SHP77 (cell line): ENCODE measurements at places on chromosomes 16 and 17.
A peak's percentile ranks its signal among the peaks of the same experiment; 100 is the strongest.

DNA sequence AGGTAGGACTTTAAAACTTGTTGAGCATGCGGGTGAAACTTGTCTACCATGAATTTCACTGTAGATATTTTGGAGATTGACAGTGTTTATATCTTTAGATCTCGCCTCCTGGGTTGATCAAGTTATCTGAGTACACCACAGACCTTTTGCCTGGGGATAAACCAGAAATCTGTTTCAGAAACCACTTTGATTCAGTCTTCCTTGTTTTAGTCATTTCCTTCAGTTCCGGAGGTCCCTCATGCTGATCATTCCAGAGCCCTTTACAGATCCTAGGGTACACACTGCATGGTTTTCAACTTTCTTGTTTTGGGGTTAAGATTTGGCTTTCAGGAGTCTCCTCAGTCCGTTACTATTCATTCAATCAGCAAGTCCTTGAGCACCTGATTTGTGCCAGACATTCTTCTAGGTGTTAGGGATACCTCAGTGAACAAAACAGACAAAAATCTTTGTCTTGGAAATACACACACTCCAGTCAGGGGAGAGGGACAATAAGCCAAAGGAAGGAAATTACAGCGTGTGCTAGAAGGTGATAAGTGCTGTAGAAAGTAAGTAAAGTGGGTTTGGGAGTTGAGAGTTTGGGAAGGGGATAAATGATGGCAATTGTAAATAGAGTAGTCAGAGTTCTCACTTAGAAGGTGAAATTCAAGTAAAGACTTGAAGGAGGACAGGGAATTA is 12.2 kb downstream of the NOD2 start:
- DNase-seq, result no peak

DNA sequence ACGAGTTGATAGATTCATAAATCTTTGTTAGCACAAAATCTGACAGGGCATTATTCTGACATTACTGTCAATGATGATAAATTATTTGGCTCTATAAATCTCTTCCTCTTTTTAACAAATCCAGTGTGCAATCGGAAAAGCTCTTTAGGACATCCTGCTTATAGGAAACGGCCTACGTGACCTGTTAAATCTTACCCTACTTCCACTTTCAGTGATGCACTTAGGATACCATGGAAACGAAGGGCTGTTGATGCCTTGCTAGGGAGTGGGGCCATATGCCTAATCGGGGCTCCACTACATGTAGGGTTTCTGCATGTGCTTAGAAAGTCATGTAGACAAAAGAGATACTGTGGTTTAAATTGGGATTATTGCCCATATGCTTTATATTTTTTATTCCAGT is 27.2 kb downstream of the ZNF594 start:
- DNase-seq, result no peak

DNA sequence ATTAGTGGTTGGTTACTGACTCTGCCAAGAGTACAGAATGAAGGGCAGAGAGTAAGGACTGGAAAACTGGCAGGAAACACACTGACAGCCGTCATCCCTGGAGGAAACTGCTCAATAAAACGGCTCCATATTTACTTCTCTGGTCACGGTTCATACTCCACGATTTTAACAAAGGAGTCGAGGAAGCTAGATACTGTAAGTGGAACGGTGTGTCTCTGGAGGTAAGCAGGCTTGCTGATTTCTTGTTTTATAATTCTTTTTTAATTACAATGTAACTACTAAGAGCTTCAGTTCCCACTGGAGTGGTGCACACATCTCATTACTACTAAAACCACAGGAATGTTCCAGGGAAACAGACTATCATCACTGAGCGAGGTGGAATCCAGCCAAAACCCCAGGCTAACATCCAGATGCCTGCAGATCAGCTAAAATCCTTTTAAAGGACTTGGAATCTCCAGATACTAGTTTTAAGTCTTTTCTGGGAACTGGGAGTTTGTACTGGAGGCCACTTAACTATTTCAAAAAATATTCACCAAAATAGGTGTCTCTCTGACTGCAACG is 17.8 kb downstream of the SERPINF1 start:
- no peak for DNase-seq

DNA sequence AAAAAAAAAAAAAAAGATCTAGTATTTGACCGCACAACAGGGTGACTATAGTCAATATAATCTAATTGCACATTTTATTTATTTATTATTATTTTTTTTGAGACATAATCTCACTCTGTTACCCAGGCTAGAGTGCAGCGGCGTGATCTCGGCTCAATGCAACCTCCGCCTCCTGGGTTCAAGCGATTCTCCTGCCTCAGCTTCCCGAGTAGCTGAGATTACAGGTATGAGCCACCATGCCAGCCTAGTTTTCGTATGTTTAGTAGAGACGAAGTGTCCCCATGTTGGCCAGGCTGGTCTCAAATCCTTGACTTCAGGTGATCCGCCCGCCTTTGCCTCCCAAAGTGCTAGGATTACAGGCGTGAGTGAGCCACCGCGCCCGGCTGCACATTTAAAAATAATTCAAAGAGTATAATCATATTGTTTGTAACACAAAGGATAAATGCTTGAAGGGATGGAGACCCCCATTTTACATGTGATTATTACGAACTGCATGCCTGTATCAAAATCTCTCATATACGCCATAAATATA is 794 bp downstream of the ANKS3 start:
- DNase-seq, result no peak

DNA sequence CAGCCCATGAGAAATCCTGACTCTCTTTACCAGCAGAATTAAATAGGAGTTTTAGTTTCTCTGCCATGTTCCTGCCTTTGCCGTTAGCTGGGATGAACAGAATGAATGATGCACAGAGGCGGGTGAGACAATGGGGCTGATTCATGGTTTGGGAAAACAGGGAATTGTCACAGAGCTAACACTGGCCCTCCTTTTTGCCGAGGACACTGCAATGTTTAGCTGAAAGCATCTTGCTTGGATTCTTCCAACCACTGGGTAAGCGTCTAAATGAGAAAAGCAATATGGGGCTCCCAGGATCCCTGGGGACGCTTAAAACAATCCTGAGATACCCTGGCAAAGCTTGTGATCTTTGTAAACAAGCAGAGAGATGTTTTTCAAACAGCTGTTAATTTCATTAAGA is 12.8 kb upstream of the PAFAH1B1 start:
- DNase-seq, result no peak

DNA sequence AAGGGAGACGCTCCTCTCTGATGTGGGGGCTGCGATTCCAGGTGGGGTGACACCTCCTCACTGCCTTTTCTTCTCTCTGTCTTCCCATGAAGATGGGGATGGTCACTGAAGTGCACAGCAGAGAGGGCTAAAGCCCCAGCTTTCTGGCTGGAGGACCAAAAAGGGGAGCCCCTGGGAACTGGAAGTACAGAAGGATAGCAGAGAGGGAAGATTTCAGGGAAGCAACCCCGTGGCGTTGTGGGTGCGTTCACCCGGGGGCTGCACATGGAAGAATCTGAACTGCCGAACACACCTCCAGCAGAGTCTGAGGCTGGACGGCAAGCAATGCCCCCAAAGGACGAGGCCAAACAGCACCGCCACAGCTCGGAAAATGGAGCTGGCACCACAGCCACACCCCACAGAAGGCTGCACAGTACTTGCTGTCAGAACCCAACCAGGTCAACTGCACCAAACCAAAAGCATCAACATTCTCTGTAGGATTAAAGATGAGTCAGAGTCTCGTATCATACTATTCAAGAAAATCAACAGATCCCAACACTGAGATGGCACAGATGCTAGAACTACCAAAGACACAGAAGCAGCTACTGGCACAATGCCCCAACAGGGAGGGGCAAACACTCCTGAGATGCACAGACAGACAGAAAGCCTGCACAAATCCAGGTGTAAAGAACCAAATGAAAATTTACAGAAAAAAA is 49.9 kb downstream of the MAP1LC3B start:
- DNase-seq, result no peak

DNA sequence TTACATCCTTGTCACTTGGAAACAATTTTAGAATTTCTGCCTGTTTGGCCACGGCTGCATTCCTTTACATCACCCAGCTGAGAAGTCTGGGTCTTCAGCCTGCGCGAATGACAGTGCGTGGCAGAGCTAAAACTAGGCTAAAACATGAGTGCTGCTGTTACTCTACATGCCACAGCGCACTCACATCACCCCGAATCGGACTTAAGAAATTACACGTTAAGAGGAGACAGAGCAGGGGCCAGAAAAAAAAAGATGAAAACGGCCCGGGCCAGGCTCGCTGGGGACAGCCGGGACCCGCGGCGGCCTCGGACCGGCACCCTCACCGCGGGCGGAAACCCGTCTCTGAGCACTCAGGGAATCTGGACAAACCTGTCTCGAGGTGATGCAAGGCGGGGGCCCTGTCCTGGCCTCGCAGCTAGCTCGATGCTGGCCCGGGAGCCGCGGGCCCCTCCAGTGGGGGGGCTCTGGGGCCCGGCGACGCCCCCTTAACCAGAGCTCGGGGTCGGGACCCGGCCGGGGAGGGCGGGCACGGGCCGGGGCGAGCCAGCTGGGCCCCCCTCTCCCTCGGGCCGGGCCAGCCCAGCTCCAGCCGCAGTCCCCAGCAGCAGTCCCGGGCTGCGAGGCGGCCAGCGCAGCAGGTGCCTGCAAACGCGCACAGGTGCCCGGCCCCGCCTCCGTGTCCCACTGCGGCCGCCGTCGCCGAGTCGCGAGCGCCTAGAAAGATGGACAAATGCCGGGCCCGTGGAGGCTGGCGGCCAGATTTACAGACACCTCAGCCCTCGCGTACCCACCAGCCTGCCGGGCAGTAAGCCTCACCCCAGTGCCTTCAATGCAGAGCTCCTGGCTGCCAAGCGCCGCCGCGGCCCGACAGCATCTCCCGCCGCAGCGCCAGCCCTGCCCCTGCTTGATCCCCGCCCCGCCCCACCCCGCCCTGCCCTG is at the start of gene AKTIP:
TSS of gene AKTIP (minus strand) at position 879 of the 939 bp plus-strand sequence. CDS start 2,950 bp downstream, outside the sequence.
- no peak for DNase-seq

DNA sequence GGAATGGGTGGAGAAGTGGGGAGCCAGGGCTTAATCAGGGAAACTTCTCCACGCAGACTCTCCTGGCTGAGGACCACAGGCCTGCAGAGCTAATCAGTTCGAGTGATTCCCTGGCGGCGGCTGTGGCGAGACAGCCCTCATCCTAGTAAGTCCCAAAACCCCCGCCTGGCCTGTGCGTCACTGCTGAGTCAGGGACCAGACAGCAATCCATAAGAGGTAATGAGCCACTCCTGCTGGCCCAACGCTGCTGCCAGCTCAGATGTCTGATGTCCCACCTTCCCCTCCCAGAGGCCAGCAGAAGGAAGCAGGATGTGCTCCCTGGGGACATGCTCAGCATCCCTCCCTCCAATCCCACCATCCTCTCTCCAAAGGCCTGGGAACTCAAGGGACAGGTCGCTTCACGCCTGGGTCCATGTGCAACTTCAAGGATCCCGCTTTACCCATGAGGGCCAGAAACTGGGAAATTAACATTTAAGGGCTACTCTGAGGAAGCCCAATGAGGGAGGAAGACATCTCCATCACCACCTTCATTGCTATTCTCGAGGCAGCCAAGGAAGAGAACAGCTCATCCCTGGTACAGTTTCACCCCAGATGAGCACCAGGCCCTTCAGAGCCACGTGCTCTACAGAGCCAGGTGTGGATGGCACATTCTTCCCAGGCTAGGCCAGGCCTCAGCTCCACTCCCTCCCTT is 7.9 kb downstream of the ACLY start:
- no peak for DNase-seq

- no peak for DNase-seq
Measured at GRCh38 chr17:77698903-77699623, 259.4 kb upstream of the TNRC6C start.

DNA sequence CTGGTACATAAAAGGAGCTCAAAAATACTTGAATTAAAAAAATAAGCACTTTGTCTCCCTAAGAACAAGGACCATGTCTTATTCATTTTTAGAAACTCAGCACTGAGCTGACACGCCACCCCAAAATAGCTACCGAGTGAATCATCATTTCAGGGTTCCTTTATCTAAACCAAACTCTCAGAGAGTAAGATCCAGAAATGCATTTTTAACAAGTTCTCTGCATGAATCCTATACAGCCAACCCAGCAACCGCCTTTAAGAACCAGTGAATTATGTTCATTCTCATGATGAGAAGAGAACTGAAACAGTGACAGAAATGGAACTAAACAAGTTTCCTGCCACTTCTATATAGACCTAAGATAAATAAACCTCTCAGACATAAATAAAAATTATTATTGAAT is 8.7 kb downstream of the C16orf87 start:
- no peak for DNase-seq

DNA sequence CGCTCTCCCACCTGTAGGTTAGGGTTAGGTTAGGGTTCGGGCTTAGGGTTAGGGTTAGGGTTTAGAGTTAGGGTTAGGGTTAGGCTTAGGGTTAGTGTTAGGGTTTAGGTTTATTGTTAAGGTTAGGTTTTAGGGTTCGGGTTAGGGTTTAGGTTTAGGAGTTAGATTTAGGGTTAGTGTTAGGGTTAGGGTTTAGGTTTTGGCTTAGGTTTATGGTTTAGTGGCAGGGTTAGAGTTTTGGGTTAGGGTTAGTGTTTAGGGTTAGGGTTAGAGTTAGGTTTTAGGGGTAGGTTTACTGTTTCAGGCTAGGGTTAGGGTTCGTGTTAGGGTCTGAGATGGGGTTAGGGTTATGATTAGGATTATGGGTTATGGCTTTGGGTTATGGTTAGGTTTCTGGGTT is 31.6 kb upstream of the ZCCHC14 start:
- DNase-seq, result no peak

DNA sequence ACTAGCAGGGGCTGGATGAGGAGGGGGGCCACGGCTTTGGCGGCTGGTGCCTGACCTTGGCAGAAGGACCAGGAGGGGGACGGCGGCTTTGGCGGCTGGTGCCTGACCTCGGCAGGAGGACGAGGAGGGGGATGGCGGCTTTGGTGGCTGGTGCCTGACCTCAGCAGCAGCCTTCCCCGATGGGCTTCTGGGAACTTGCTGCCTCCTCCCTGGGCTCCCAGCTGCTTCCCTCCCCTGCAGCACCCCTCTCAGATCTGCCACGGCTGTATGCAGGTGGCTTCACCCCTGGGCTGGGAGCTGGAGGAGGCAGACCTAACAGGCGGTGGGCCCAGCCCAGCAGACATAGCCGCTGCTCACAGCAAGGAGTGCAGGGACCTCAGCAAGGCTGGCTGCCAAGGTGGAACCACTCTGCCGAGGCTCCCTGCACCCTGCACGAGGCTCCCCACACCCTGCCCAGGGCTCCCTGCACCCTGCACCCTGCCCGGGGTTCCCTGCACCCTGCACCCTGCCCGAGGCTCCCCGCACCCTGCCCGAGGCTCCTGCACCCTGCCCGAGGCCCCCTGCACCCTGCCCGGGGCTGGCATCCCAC is 38.4 kb upstream of the CBFA2T3 start:
- no peak for DNase-seq

DNA sequence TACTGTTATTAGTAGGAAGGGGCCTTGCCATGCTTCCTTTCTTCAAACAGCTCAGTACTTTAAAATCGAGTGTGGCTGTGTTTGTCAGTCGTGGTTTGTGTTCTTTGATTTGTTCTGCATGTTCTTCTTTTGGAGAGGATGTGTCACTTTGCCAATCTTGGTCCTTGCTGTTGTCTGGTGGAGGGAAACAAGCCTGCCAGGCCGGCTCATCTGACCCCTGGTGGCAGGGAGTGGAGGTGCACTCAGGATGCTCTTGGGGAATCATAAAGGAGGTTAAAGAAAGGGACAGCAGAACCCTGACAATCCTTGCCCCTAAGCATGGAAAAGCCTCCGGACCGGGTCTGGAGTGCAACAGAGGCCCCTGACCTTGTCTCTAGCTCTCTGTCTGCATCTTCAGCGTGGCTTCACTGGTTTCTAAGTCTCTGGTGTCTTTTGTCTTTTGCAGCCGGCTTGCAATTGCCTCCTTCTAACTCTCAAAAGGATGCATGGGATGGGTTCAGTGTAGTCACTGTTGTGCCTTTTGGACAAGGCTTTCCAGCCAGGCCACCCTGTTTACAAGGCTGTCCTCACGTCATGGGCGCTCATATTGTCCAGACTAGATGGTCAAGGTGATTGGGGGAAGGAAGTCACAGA is 135.8 kb downstream of the WWOX start:
- DNase-seq, result peak; percentile 67

GRCh38 chr17:28741358-28742349 is 2.2 kb upstream of the TRAF4 start:
- no peak for DNase-seq
